ENCODE measurements at places on chromosomes 16 and 17. TPM values are rescaled to one million over a fixed set of nuclear protein-coding genes. Genes with fewer than 3 reads are reported as not detected.

- no peak for DNase-seq
Measured at GRCh38 chr16:68375801-68376536, 65.2 kb downstream of the PRMT7 start.

- no peak for DNase-seq
Measured at GRCh38 chr16:28531777-28532744, 6.7 kb downstream of the NUPR1 start.

DNA sequence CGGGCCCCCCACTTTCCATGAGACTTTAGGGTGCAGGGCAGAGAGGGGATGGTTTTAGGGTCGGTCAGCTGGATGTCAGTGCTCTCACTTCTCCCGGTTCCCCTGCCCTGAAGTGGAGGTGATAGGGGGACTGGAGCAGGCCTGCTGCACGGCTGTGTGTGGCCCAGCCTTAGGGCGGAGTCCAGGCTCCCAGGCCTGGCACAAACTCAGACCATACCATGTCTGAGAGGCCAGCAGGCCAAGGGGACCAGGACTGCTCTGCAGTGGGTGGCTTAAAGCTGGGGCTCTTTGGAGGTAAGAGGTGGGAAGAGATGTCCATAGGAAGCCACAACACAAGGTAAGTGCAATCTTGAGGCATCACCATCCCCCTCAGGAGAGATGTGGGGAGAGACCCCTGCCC is 8.3 kb downstream of the TFAP4 start:
- DNase-seq = no peak

GRCh38 chr17:41360296-41360995 is 9.2 kb downstream of the KRT33B start:
- no peak for DNase-seq

DNA sequence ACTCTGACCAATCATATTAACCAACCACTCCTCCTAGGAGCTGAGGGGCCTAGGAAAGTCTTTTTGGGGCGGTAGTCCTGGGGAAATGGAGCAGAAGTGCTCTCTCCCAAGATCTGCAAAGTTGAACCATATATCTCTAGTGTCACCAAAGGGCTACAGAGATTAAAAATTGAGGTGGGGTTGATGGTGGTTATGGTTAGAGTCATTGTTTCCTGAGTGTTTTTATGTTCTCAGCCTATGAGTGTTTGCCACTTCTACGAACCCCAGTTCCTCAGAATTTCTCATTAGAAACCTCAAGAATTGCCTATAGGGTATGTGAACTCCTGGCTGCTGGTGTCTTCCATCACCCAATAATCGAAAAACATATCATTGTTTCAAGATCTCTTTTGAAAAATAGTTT is 217.8 kb downstream of the CDRT15L2 start:
- no peak for DNase-seq

- no peak for DNase-seq
Measured at GRCh38 chr16:49464093-49464492, 90.5 kb downstream of the C16orf78 start.

- DNase-seq = peak; percentile 42
Measured at GRCh38 chr17:31373150-31374093, 18.1 kb upstream of the RAB11FIP4 start.

- DNase-seq = no peak
Measured at GRCh38 chr17:8489841-8490240, 54.2 kb downstream of the NDEL1 start.

- DNase-seq = no peak
Measured at GRCh38 chr17:76567634-76568432, 17.8 kb downstream of the ST6GALNAC2 start.

DNA sequence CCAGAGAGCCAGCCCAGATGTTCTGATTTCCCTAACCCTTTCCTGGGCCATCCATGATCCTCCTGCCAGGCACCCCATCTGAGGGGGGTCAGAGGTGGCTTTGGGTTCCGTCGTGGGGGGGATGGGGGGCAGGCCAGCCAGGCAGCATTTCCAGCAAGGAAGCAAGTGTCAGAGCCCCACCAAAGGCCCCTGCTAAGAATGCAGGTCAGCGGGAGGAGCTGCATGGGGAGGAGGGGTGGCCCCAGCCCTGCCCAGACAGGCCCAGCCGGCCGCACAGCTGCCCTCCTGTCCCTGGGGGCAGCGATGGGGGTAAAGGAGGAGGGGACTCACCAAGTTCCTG is 2.3 kb upstream of the SCRN2 start:
- no peak for DNase-seq

The STUB1 gene
- total RNA-seq = 240 TPM

The OR3A3 gene
- total RNA-seq = not detected

The TBC1D3G gene
- not detected for total RNA-seq

The IKZF3 gene
- total RNA-seq = not detected

The NPTX1 gene
- 35.0 TPM for total RNA-seq

The GPR142 gene
- 0.10 TPM for total RNA-seq

The MATCAP1 gene
- total RNA-seq = 25.3 TPM
